ENCODE measurements at places on chromosomes 1 and 21.

DNA sequence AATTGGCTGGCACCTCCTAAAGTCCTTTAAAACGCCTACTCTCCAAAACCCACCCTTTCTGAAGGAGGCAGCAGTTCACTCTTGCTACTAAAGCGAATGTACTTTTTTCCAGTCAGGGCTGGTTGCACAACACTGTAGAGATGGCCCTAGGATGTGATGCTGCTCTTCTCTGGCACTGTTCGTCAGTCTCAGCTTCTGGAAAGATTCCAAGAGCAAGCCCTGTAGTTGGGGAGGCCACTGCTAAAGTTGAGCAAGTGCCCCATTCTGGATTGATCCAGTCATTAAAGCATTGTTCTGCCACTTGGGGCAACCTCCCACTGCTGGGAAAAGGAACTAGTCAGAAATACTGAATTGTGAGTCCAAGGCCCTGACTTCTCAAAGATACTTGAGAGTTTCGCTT lies 28.5 kb upstream of the KCNQ4 start:
- no peak for DNase-seq

- DNase-seq: no peak
Measured at GRCh38 chr1:211082824-211083223, 51.1 kb downstream of the KCNH1 start.

DNA sequence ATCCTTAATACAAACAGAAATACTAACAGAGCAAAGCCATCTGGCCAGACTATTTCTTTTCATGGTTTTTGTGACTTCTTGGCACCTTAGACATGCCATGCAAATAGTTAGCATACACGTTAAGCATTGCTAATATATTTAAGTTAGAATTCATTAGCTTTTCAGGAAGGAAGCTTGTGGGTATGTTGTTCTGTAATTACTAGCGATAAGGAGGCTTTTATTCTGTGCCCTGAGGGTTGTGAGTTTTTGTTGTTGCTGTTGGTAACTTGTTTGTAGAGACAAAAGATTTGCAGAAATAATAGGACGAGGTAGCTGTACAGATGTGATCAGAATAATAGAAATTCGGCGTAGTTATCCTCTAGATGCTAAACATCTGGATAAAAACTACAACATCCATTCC lies 305.3 kb downstream of the TM2D1 start:
- no peak for DNase-seq

DNA sequence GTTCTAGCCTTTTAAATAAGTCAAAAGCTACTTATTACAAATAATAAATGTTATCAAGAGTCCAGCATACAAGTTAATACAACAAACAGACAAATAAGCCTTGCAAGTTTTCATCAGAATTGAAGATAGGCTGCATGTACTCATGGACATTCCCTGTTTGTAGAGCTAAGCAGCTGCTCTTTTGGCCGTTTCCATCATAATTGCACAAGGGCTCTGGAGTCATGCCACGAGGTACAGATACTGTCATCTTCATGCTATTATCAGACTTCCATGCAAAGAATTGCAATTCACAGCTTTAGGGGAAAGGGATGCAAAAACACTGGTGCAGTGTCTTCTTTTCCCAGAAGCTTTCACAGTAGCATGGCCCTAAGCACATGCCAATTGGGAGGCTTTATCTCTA lies 52.8 kb upstream of the TBX15 start:
- DNase-seq: no peak

GRCh38 chr1:118947003-118947765 lies 41.0 kb downstream of the TBX15 start:
- no peak for DNase-seq

- DNase-seq: no peak
Measured at GRCh38 chr1:84506729-84507453, 510 bp upstream of the GNG5 start.

DNA sequence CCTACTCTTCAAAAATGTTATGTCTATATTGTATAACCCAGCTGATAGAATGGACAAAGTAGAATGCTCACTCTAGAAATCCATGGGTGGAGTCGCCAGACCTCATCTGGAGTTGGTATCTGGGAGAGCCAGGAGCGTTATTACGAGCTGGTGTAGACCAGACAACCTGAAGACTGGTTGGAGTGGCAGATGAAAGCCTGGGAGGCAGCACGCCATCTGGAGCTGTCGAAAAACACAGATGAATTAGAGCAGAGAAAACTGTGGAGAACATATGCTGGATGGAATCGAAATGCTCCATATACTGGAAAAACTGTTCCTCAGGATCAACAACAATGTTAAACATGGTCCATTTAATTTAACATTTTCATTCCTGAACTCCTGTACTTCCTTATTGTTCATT lies 333.6 kb downstream of the KCTD3 start:
- no peak for DNase-seq

- no peak for DNase-seq
Measured at GRCh38 chr1:20725189-20726117, 7.0 kb downstream of the SH2D5 start.

GRCh38 chr1:241532162-241532531 lies at the start of gene KMO:
KMO (plus strand) TSS chr1:241532378; CDS start chr1:241532445, 67 bp downstream.
- DNase-seq: no peak

- DNase-seq: no peak
Measured at GRCh38 chr1:72524021-72524420, 241.7 kb upstream of the NEGR1 start.

- no peak for DNase-seq
Measured at GRCh38 chr1:116820369-116820768, 66.1 kb downstream of the CD2 start.

DNA sequence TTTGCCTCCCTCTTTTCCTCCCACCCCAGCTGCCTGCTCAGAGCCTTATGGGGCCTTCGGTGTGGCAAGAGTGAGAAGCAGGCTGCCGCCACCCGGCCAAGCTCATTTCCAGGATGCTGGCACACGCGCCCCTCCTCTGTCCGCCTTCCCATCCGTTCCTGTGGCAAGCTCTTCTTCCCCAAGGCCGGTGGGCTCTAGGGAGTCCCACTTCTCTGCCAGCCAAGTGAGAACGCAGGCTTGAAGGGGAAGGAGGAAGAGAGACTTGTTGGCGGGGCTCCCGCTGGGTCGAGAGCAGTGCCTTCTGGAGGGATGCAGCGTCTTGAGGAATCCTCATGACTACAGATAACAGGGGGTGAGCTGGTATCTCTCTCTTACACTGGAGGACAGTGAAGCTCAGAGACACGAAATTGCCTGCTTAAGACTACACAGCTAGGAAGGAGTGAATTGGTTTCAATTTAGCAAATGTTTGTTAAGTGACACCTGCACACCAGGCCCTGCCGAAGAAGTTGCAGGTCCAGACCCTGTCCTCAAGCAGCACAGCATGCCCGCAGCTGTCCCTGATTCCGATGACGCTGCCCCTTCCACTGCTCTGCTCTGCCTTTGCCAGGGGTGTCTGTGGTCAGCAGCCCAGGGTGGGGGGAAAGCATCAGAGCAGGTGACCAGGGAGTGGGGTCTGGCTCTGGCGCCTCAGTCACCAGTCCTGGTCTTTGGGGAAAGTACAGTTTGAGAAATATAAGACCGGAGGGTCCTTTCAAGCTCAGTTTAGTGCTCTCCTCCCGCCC lies 40.1 kb upstream of the FOXO6 start:
- no peak for DNase-seq

DNA sequence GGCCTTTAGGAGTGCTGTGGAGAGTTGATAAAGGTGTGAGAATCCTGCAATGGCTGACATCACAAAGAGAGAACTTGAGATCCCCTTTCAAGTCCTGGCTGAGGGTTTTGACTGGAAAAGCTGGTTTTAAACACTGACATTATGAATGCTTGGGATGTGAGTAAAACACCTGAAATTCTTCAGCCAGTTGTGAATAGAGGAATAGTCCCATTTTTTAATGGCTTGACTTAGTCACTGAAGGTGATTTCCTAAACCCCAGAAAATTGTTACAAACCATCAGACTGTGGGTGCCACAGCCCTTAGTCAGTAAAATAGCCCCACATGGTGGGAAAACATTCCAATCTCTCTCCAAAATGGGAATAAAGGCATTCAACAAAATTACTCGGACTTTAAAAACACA lies 107.7 kb upstream of the LMO4 start:
- no peak for DNase-seq
